Psoas muscle (tissue), 8 donors: ENCODE measurements at places on chromosomes 12 and 14. TPM values are rescaled to one million over a fixed set of nuclear protein-coding genes. Genes with fewer than 3 reads are reported as not detected.

Gene ADAM21
- 0.21 TPM for polyA plus RNA-seq

Gene RNASE3
- 0.05 TPM for polyA plus RNA-seq

Gene DENND5B
- 8.6 TPM for polyA plus RNA-seq

Gene TRPV4
- 0.05 TPM for polyA plus RNA-seq

Gene NUAK1
- polyA plus RNA-seq, result 7.0 TPM

Gene GMFB
- 19.3 TPM for polyA plus RNA-seq

Gene GSG1
- not detected for polyA plus RNA-seq

Gene PTCSC3
- not detected for polyA plus RNA-seq
